ENCODE measurements at places on chromosomes 1 and 21.
A peak's percentile ranks its signal among the peaks of the same experiment; 100 is the strongest.

DNA sequence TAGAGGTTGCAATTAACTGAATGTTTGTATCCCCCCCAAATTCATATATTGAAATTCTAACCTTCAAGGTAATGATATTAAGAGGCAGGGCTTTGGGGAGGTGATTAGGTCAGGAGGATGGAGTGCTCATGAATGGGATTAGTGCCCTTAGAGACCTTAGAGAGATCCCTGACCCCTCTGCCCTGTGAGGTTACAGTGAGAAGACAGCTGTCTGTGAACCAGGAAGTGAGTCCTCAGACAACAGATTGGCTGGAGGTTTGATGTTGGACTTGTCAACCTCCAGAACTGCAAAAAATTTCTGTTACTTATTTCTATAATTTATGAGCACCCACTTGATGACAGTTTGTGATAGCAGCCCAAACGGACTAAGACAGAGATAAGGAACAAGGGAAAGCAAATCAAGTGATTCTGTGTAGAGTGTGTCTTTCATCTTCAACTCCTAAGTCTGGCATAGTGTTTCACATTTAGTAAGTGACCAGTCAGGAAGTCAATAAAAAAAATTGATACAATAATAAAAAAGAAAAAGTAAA is 30.0 kb upstream of the RWDD3 start:
- DNase-seq, result no peak

- DNase-seq, result no peak
Measured at GRCh38 chr1:30129001-30129408, 594.4 kb downstream of the MATN1 start.

DNA sequence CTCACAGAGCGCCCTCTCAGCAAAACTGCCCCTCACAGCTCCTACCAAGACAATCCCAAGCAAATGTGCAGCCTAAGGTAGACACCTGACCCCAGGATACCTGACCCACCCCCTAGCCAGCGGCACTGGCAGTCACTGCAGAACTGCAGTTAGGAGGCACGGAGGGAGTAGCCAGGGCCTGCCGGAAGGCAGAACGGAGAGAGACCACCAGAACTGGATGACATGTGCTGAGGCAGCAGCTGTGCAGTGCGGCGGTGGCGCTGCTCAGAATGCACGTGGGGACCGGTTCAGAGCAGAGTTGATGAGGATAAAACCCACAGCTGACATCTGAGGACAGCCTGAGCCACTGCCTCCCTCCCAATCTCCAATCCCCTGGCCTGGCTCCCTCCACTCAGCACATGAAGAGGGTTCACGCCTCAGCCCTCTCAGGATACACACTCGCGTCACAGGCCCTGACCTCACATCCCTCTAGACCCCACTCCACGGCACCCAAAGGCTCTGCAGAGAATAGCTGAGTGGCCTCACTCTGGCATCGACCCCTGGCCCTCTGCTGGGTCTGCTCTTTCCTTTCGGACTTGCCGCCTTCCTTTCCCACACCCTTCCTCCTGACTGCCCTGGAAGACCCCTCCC is 29.6 kb downstream of the UBE2G2 start:
- DNase-seq, result no peak

- DNase-seq, result no peak
Measured at GRCh38 chr1:5312862-5313261, 658.5 kb downstream of the AJAP1 start.

DNA sequence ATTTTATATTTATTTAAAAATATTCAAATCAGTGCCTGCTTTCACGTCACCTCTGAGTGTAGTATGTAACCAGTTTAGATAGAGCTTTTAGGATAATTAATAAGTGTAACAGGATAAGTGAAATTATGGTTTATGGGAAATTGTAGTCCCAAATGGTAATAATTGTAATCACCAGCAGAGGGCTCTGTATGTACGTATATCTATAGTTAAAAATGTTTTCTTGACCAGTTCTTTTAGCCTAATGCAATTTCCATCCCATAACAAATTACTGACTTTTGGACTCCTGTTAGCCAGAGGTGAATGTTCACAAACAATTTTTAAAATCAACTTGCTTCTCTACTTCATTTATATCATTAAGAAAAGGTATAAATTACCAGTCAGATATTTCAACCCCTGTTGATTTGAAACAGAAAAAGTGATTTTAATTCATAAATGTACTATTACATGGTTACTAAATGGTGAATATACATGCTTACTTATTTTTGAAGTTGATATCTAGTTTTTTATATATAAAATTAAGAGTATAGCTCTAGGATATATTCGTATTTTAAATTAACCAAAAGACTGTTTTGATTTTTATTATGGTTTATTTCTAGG is 25.3 kb downstream of the SLC30A7 start:
- peak; percentile 33 for DNase-seq

DNA sequence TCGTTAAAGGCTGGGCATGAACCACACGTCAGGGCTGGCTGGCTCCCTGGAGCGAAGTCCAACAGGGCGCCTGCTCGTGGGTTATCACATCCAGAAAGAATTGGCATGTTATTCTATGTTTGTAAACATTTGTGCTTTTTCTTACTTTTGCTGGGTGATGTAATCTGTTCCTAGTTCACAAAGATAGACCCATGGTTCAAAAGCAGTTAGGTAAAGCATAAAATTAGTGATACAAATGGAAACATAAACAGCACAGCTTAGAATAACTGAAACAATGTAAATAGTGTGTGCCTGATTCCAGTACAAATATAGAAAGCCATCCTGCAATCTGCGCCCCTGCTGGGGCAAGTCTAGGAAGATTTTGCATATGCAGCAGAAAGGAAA is 184.0 kb upstream of the C1orf174 start:
- no peak for DNase-seq

DNA sequence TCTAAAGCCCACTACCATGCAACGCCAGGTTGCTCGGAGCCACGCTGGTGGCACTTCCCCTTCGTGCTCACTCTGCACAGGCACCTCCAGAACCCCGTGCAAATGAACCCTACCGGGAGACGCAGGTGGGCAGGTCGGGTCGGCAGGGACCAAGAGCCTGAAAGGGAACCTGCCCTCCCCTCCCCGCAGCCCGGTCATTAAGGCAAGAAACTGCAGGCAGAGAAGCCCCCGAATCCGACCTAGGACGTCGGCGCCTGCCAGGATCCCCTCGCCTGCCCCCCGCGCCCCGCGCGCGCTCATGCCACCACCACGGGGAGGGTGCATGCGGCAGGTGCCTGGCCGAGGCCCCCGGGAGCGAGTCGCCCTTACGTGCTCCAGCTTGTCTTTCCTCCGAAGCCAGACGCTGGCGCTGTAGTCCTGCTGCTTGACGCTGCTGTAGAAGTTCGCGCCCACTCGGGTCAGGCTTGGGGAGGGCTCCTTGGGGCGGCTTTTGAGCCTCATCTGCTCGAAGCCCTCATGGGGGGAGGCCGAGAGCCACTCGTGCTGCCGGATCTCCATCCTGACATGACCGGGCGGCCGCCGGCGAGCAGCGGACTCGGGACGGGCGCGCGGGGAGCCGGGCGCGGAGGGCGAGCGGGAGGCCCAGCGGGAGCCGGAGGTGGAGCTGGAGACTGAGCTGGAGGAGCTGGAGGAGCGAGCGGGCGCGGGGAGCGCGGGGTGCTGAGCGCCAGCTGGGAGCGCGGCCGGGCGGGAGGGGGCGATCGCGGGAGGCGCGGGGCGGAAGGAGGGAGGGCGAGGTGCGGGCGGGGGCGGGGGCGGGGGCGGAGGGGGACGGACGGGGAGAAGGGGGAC is 552 bp downstream of the PLD5 start:
- DNase-seq, result no peak

DNA sequence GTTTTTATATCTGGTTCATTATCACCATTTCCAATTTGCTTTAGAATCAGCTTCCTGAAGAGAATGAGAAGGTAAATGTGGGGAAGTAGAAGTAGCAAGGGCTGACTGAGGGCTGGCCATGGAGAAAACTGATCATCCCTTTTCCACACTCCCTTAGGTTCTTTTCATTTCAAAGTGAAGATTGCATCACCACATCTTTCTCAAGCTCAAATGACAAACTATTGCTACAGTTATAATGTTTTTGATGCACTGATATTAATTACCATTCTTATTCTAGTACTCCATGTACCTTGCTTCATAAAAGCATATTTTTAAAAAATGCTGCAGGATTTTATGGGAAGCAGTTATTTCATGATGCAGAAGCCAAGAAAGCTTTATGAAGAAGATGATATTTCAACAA is 7.9 kb upstream of the AK5 start:
- DNase-seq, result no peak

DNA sequence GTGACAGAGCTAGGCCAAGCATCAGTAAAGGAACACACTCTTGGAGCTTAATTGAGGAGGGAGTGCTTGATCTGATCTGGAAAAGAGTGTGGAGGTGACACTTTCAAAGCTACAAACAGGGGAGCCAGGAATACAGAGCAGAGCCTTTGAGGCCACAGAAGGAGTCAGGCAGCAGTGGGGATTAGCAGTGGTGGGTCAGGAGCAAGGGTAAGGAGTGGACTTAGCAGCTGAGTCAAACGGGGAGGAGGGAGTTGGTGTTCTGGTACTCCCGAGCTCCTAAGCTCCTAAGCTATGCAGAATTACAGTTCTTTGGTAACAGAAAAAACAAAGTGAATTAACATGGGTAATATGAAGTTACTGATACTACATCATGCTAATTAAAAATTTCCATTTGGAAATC is 14.5 kb downstream of the RAB4A start:
- DNase-seq, result no peak

DNA sequence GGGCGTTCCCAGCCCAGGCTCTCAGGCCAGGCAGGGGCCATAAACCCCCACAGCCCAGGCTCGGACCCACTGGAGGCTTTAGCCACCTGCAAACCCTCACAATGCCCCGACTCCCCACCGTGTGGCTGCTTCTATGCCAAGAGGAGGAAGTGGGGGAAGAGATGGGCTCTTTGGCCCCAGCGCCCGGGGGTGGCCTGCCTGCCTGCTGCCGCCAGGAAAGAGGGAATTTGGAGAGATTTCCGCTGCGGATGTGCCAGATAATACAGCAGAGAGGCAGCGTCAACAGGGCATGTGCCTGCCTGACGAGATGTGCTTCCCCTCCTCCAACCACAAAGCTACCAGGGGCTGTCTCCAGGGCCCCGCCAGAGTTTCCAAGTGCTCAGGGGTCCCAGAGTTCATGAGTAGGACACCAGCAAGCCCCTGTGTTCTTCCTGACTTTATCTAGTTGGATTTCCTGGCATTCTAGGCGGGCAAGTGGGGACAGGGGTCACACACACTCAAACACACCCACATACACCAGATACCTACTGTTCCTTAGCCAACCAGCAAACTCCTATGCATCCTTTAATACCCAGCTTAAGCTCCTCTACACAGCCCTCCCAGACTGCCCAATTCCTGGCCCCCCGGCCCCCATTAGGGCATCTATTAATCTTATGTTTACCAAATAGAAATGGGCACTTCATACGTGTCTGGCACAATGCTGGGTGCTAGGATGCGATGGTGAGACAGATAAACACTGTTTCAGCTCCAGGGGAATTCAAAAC is 14.1 kb downstream of the EPHA2 start:
- DNase-seq, result no peak

GRCh38 chr1:115217150-115218033 is 120.7 kb downstream of the NGF start:
- no peak for DNase-seq

- no peak for DNase-seq
Measured at GRCh38 chr1:81703391-81703755, 97.4 kb upstream of the ADGRL2 start.

- DNase-seq, result no peak
Measured at GRCh38 chr1:174740249-174740968, 259.3 kb upstream of the CACYBP start.

DNA sequence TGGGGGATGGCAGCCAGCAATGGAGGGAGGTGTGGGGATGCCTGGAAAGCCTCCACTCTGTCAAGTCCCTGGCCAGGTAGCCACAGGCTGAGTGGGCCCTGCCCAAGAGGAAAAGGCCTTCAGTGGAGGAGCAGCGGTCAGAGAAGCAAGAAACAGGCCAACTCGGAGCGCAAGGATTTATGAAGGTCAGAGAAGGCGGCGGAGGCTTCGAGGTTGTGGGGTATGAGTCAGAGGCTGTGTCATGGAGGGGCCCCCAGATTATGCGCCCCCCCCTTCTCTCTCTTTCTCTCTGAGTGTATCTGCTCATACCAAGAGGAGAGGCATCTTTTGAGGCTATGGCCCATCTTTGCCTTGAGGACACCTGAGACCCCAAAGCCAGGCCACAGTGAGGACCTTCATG is 99.5 kb downstream of the CASZ1 start:
- no peak for DNase-seq

Data from HFF-Myc (cell line).